ENCODE measurements at places on chromosomes 11 and 22.

GRCh38 chr11:118149493-118149892 lies 3.1 kb downstream of the SCN4B start:
- DNase-seq: no peak

DNA sequence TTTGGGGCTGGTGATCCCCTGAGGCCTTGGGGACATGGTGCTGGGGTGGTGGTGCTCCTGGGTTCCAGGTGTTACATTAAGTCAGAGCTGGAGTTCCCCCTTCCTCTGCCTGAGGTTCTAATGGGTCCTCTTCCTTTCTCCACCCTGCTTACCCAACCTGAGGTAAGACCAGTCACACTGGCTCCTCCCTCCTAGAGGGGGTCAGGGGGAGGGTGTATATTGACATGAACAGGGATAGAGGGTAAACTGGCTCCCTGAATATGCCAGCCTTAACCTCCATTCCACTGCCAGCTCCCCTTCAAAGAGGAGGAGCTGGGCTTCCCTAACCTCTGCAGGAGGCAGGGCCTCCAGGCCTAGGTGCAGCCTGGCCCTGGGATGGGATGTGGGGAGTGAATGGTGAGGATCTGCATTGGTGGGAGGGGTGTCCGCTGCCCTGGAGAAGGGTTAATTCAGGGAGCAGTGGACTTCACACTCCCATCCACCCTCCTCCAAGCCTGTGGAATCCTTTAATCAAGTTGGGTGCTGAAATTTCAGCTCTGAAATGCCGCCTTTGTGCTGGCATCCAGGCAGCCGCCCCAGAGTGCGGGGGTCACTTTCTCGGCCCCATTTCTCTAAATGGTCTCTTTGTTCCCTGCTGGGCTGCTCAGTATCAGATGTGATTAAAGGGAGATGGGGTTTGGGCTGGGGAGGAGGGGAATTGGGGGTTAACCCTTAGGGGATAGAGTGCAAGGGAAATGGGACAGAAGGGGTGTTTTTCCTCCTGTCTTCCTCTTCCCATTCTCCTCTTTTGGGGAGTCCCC lies 15.2 kb downstream of the POLR2F start:
- no peak for DNase-seq

GRCh38 chr11:90847268-90847886 lies 624.5 kb upstream of the CHORDC1 start:
- DNase-seq: no peak

DNA sequence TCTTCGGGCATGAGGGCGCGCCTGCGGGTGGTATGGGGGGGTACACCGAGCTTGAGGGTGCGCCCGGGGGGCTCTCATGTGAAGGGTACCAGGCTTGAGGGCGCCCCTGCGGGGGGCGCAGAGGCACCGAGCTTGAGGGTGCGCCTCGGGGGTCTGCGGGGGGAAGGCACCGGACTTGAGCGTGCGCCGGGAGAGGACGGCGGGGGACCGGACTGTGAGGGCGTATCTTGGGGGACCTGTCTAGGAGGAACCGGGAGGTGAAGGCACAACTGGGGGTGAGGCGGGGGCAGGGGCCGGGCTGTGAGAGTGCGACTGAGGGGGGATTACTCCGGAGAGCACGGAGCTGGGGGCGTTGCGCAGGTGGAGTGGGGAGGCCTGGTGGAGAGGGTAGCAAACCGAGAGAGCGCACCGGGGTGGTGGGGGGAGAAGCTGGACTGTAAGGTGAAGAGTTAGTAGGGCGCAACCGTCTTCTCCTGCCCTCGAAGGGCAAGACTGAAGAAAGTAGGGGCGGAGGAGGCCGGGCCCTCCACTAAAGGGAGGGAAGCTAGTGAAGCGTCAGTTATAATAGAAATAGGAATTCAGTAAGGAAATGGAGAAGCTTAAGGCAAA lies 1.1 kb upstream of the DDX6 start:
- DNase-seq: no peak

DNA sequence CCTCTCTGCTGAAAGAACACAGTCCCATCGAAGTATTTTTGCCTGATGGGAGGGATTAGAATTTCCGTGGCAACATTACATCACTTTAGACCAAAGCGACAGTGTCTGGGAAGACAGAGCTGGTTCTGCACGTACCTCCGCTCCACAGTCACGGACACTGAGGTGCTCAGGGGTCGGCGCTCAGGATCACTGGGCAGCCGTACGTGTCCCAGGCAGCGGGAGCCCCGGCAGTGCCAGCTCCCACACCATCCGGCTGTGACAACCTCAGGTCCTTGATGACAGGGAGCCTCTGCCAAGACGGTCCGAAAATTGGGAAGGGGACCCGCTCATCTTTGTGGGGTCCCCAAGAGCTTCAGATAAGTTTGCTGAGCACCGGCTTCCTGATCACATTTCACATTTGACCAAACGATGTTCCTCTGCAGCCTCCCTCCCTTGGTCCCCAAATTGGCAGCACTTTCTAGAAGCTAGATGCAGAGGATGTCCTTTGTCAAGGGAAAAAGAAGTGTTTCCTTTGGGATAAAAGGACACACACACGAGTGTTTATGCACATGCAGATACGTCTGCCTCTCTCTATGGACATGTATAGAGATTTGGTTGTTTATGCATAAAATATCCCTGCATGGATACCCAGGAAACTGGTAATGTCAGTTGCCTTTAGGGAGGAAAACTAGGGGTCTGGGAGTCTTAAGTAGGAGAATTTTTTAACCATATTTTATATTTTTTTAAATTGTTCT lies 61.6 kb upstream of the LINC01488 start:
- no peak for DNase-seq

DNA sequence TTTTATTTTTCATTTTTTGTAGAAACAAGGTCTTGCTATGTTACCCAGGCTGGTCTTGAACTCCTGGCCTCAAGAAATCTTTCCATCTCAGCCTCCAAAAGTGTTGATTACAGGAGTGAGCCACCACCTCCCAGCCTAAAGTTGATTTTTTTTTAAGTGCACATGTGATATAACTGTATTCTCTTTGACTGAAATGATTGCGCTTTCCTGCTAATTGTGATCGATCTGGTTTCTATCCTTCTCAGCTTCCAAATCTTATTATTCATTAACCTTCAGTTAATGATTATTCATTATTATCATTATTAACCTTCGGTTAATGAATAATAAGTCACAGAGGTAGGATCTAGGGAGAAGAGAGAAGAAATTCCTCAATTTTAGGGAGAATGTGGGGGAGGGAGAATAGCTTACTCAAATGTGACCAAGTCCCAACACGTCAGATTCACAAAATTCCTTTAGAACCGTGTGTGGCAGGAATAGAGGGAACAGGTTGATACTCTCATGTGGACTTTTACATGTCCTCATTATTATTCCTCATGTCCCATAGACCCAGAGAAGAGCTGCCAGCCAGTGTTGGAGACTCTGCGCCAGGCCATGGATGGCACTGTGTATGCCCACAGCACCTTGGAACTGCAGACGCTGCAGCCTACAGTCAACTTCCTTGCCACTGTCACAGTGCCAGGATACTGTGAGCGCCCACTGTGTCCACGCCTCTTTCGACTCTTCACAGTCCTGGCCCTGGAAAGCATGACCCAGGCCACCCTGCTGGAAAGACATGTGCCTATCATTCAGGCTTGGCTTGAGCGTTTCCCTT lies 47.1 kb downstream of the RRP8 start:
- DNase-seq: no peak

- peak; percentile 27 for DNase-seq
Observed at GRCh38 chr11:110907629-110908028, 195.4 kb upstream of the ARHGAP20 start.

DNA sequence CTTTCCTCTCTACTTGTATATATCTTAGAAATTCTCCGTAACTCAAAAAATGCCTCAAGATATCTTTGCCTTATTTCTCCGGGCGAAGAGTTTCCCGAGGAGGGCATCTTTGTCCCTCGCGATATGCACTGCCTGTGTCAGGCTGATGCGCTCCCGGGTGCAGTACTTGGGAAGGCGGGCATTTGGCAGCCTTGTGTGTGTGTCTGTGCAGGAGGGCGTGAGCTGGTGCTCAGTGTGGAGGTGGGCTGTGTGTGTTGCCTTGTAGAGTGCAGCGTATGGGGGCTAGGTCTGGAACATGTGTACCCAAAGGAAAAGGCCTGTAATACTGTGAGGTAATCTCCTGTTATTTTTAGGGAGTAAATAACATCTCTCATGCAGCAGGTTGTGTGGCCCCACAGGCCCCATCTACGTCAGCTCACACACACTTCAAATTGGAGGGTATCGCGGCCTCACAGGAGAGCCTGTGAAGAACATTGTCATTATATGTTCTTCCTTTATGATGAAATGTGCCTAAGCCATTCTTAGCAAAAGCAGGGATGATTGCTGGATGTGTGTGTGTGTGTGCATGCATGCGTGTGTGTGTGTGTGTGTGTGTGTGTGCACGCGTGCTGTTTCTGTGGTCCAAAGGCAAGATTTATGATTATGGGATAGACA lies 77.5 kb downstream of the KCNJ1 start:
- no peak for DNase-seq

DNA sequence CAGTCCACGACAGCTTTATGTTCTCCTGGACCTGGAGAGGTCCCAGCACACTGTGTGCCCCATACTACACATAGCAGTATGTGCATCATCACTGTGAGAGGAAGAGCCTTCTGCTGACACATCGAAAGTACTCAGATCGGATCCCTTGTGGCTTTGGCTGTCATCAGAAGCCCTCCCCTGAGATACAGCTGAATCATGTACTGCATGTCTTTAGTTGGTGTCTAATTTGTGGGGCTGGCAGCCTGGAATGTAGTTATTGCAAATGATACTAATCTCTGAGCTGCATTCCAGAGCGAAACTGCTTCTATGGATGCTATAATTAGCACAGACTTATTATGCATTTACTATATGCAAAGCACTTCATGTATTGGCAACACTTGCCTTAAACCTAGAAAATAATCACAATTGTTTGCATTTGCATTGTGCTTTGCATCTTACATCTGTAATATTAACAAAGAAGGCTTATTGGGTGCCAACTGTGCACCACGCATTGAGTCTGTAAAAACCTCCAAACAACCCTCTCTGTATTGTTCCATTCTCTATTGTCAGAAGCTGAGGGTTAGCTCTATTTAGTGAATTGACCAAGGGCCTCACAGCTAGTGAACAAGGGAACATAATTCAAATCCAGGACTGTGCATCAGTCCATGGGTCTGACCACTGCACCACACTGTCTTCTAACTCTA lies 89.2 kb upstream of the CRTAM start:
- no peak for DNase-seq

DNA sequence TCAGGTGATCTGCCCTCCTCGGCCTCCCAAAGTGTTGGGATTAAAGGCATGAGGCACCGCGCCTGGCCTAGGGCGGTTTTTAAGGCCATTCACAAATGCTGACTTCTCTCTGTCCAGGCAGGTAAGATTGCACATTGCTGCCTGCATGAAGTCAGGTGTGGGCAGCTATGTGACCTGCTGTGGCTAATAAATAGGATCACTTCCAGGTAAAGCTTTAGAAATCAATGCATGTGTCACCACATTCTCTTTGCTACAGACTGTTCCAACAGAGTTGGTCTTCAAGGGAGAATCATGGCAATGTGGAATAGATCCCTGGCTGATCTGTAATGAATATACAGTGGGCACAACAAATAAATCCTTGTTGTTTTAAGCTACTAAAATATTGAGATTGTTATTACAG lies 260.3 kb upstream of the PITPNB start:
- DNase-seq: no peak

- DNase-seq: no peak
Observed at GRCh38 chr22:18950141-18950540, 14.0 kb upstream of the PRODH start.

- DNase-seq: no peak
Observed at GRCh38 chr11:61049859-61050258, 52.4 kb upstream of the CD5 start.

DNA sequence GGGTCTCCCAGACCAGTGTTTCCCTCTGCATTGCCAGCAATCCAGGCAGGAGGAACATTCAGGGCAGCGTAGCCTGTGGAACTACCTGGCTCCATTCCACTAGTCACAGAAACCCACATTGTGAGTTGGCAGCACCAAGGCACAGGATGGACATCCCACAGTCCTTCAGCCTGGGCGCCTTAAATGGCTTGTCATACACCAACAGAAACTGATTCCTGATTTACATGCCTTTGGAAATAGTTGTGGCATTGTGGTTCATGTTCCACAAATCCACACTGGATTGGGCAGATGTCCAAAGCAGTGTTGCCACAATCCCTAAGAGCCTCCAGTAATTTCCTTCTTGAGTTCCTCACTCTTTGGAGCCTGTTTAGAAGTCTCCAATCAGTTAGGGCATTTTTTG lies 225.6 kb downstream of the BLID start:
- DNase-seq: no peak

- no peak for DNase-seq
Observed at GRCh38 chr11:48013269-48013901, 33.0 kb downstream of the PTPRJ start.

DNA sequence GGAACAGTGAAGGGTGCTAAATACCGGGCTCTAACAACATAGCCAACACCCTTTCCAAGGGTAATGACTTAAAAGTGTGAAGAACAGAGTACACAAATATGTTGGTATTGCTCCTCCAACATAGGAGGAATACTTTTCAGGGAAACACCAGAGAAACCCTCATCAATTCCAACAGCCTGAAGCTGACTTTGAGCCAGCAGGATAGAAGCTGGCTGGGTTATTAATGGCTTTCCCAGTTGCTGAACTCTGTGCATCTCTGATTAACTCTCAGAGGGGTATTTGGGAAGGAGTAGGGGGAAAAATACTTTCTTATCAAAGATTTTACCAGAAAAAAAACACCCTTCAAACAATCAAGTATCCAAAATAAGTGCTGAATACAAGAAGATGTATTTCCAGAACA lies 95.6 kb downstream of the AMBRA1 start:
- no peak for DNase-seq

DNA sequence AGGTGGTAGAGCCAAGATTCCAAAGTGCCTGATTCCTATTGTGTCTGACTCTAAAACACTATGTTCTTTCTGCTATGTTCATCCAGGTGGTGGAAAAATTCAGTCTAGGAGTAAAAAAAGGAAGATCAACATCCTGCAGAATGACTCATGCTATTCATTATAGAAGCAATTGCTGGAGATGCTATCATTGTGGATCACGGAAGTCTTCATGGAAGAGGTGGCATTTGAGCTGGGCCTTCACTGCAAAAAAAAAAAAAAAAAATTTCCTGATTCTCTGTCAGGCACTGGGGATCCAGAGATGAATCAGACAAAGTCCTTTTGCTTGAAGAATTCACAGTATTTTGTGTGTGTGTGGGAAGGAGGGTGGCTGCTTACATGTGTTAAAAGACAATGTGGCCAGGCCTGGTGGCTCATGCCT lies 1.4 kb upstream of the UVRAG start:
- DNase-seq: no peak

GRCh38 chr11:74980634-74981033 lies 8.1 kb upstream of the NEU3 start:
- DNase-seq: no peak

GRCh38 chr11:382081-382629 lies 11.9 kb upstream of the PKP3 start:
- no peak for DNase-seq
